Gastroesophageal sphincter (tissue), 4 donors: ENCODE measurements at places on chromosomes 4 and X.
A peak's percentile ranks its signal among the peaks of the same experiment; 100 is the strongest.

GRCh38 chrX:139881130-139881529 is 51.7 kb downstream of the ATP11C start:
- ATAC-seq = no peak
- H3K27ac ChIP-seq = peak overlapping the region; percentile 7

DNA sequence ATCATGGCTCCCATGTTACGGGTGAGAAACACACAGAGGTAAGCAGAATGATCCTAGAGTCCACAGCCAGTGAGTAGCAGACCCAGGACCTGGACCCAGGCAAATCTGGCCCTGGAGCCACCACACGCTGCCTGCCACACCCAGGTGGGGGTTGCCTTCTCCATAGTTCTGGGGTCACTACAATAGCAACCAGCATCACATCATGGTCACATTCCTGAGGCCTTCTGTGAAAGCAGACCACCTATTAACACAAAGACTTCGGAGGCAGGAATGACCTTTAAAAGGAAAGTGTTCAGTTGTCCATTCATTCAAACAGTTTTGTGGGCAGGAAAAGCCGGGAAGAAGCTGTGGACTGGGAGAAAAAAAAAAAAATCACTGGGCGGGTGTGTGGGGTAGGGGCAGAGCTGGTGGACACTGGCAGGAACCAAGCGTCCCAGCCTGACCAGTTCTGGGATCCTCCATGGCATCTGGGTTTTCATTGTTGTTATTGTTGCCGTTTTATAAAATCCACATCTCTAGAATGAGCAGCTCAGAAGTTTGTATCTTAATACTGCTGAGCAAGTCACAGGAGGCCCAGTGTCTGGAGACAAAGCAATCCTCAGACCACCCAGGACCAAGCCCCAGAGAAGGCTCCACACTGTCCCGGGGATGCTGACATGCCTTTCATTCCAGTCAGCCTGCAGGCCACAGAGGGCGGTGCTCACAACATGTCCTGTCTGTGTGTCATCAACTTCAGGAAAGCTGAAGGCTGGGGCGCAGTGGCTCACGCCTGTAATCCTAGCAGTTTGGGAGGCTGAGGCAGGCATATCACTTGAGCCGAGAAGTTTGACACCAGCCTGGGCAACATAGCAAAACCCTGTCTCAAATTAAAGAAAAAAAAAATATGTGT is 67.0 kb downstream of the SEL1L3 start:
- no peak overlapping the region for H3K27ac ChIP-seq
- peaks cover 7% of the 10 kb centered on the region for H3K27me3 ChIP-seq
- H3K4me1 ChIP-seq = no peaks in the 10 kb centered on the region
- no peak overlapping the region for H3K4me3 ChIP-seq

DNA sequence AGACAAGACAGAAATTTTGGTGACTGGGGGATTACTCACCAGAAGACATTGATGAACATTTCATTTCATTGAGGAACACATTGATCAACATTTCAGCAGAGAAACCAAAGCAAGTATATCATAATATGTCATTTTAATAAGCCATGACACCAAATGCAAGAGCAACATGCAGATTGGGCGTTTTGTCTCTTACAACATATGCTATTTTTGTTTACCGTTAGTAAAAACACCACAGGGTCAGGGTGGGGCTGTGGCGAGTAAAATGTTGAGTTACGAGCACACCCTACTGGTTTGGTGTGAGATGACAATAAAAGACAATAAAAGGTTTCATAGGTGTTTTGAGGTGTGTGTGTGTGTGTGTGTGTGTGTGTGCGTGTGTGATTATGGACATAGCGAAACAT is 294.5 kb downstream of the PDGFC start:
- H3K4me3 ChIP-seq = no peak overlapping the region
- H3K36me3 ChIP-seq = no peaks in the 10 kb centered on the region
- no peaks in the 10 kb centered on the region for H3K4me1 ChIP-seq

DNA sequence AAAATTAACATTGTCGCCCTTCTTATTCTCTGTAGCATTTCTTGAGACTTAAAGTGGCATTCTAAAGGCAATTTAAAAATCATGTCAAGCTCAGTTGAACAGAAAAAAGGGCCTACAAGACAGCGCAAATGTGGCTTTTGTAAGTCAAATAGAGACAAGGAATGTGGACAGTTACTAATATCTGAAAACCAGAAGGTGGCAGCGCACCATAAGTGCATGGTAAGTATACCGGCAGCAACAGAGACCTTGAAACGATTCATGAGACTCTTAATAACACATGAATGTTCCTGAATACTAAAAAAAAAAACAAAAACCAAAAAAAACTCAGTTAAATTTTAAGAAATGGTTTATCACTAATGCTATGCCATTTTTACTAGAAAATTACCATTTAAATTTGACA is 82.4 kb upstream of the HPRT1 start:
- H3K4me3 ChIP-seq = no peak overlapping the region
- no peaks in the 10 kb centered on the region for H3K27me3 ChIP-seq
- peaks cover 9% of the 10 kb centered on the region for H3K36me3 ChIP-seq
- no peak overlapping the region for H3K27ac ChIP-seq
- H3K4me1 ChIP-seq = no peaks in the 10 kb centered on the region
- ATAC-seq = no peak

DNA sequence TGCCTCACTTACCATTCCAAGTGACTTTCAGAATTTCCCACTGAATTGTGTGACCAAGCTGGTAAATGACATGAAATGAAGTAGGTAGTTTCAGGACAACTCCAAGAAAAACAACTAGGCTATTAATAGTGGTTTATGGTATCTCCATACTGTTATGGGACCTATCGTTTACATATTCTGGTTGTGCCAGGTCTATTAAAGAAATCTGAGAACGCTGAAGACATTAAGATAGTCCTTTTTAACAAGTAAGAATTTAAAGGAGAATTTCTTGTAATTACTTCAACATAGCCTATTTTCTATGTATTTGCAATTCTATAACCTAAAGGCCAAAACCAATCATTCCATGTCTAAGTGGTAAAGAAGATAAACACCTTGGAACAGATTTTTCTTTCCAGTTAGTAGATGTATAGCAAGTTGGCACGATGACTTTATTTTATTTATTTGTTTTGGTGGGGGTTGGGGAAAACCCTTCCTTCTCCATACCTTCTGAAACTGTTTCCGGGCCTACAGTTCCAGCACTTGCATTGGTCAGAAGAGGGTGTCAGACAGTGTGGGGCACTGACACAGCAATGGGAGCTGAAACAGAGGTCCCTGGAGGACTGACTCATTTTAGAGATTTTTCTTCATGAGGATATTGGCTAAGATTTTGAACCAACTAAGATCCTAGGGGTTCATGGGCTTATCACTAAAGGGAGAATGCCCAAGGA is 7.6 kb upstream of the DCLK2 start:
- no peak overlapping the region for H3K4me3 ChIP-seq
- peaks cover 9% of the 10 kb centered on the region for H3K4me1 ChIP-seq
- no peaks in the 10 kb centered on the region for H3K36me3 ChIP-seq
- H3K27ac ChIP-seq = peak overlapping the region; percentile 5
- ATAC-seq = no peak
- H3K27me3 ChIP-seq = no peaks in the 10 kb centered on the region

DNA sequence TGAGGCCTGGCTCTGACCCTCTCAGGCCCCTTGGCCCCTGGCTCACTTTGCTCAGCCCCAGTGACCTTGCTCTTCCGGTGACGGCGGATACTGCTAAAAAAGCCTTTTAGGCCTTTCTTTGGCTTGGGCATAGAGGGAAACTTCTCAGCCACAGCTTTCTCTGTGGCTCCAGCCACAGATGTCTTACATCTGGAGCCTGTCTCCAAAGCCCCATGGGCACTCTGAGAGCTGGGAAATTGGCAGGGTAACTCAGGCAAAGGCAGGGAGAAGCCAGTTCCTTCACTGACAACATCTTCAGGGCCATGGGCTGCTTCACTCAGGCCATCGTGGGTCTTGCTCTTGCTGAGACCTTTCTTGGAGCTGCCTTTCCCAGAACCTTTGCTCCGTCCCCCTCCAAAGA is 12.8 kb downstream of the AMER1 start:
- ATAC-seq = no peak
- no peaks in the 10 kb centered on the region for H3K27me3 ChIP-seq
- peaks cover 38% of the 10 kb centered on the region for H3K36me3 ChIP-seq

- no peak overlapping the region for H3K4me3 ChIP-seq
- no peaks in the 10 kb centered on the region for H3K36me3 ChIP-seq
- ATAC-seq = no peak
Measured at GRCh38 chr4:14152834-14153519, 525.5 kb upstream of the BOD1L1 start.

DNA sequence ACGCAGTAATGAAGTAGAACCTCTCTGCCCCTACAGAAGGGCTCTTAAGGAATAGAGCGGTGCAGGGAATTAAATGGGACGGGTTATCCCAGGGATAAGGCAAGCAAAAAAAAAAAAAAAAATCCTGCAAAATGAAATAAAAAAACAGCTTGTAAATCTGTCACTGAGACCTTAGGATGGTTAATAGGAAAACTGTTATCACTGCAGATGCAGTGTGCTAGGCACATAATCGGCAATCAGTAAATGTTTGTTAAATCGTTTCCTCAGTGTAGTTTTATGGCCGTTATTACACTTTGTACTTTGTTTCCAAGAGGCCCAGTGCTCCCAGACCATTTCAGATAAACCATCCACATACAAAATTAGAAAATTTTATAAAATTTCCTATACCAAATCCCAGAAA is 1.0 kb downstream of the HNRNPH2 start:
- peak overlapping the region; percentile 90 for H3K27ac ChIP-seq
- H3K4me1 ChIP-seq = peaks cover 61% of the 10 kb centered on the region
- no peaks in the 10 kb centered on the region for H3K27me3 ChIP-seq
- H3K36me3 ChIP-seq = peaks cover 15% of the 10 kb centered on the region
- no peak for ATAC-seq

- no peaks in the 10 kb centered on the region for H3K36me3 ChIP-seq
- H3K4me3 ChIP-seq = no peak overlapping the region
- H3K27ac ChIP-seq = no peak overlapping the region
- no peak for ATAC-seq
- no peaks in the 10 kb centered on the region for H3K4me1 ChIP-seq
Measured at GRCh38 chrX:138740341-138740740, 28.8 kb upstream of the FGF13 start.
